Stimulated activated CD8-positive, alpha-beta memory T cell treated with anti-CD3 and anti-CD28 coated beads, Interleukin-2, amount 100 ng/mL, for 1 hour (primary cell): ENCODE measurements at places on chromosomes 3 and 15.

- DNase-seq = no peak
Measured at GRCh38 chr3:175392653-175393052, 533.5 kb downstream of the NAALADL2 start.

- no peak for DNase-seq
Measured at GRCh38 chr3:122996038-122996580, 31.5 kb downstream of the SEMA5B start.

- no peak for DNase-seq
Measured at GRCh38 chr3:17645074-17645698, 97.2 kb downstream of the TBC1D5 start.

GRCh38 chr3:136409549-136409948 lies 159.4 kb downstream of the PCCB start:
- DNase-seq = no peak

DNA sequence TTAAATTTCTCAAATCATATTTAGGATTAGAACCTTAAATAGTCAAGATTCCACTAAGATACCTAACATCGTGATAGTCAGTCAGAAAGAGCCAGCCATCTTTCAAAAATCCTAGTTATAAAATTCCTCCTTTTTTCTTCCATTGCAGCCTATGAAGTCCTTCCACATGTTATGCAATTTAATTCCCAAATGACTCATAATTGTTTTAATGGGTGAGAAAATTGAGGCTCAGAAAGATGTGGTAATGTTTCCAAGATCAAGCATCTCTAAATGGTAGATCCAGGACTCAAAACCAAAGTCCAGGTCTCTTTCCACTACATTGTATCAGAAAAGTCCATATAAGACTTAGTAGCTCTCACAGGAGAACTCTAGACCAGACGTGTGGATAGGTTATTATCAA lies 9.5 kb downstream of the CFAP44 start:
- DNase-seq = no peak

GRCh38 chr3:78351334-78351733 lies 1311.4 kb downstream of the ROBO2 start:
- no peak for DNase-seq

GRCh38 chr3:100254168-100254777 lies 6.5 kb upstream of the TBC1D23 start:
- DNase-seq = no peak

DNA sequence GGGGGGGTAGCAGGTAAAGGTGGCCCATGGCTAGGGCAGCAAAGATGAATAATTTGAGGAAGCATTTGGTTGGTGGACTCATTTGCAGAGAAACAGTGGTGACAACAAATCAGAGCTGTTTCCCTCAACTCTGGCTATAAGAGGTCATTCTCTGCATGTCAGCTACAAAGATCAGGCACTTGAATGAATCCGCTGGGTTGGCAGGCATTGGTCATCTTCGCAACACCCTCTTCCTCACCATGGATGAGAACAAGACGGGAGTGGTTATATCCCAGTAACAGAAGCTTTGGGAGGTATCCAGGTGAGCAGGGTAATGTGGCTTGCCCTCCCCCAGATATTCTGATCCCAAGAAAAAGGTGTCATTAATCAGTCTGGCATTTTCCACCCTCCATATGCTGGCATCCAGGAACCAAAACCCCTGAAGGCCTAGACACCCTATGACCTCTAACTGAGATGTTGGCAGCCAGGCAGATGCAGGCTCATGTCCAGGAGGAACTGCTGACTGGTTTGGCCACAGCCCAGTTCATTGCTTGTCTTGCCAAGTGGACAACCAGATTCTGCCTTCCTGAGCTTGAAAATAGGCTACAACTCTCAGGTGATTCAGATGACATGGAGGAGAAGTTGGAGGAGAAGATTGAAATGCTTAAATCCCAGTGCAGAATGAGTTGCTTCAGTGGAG lies 108.9 kb upstream of the TRIM42 start:
- no peak for DNase-seq

GRCh38 chr3:102235679-102236078 lies 199.1 kb upstream of the ZPLD1 start:
- DNase-seq = no peak

DNA sequence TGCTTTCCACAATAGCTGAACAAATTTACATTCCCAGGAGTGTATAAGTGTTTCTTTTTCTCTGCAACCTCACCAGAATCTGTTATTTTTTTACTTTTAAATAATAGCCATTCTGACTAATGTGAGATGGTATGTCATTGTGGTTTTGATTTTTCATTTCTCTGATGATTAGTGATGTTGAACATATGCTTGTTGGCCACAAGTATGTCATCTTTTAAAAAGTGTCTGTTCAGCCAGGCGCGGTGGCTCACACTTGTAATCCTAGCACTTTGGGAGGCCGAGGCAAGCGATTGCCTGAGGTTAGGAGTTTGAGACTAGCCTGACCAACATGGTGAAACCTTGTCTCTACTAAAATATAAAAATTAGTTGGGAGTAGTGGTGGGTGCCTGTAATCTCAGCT lies 619.3 kb downstream of the SI start:
- DNase-seq = no peak

GRCh38 chr3:184029443-184029842 lies 2.1 kb upstream of the HTR3D start:
- DNase-seq = no peak

- DNase-seq = no peak
Measured at GRCh38 chr3:128152419-128153155, 694 bp upstream of the EEFSEC start.

DNA sequence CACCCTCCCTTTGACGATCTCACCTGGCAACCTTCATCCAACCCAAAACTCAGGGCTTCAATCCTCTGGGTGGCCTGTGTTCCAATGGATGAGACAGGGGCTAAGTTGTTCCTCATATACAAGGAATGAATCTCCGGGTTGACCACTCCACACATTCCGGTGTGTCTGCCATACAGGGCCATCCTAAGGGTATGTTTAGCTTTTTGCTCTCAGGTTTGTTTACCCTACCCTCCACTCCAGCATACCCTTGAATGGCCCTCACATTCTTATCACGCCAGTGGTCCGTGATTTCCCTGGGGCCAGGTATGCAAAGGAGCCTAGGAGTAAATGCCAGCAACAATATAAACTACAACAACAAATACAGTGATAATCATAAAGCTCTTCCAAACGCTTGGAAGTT lies 45.7 kb upstream of the VGLL3 start:
- DNase-seq = no peak

- DNase-seq = no peak
Measured at GRCh38 chr3:76661527-76662250, 378.2 kb upstream of the ROBO2 start.

DNA sequence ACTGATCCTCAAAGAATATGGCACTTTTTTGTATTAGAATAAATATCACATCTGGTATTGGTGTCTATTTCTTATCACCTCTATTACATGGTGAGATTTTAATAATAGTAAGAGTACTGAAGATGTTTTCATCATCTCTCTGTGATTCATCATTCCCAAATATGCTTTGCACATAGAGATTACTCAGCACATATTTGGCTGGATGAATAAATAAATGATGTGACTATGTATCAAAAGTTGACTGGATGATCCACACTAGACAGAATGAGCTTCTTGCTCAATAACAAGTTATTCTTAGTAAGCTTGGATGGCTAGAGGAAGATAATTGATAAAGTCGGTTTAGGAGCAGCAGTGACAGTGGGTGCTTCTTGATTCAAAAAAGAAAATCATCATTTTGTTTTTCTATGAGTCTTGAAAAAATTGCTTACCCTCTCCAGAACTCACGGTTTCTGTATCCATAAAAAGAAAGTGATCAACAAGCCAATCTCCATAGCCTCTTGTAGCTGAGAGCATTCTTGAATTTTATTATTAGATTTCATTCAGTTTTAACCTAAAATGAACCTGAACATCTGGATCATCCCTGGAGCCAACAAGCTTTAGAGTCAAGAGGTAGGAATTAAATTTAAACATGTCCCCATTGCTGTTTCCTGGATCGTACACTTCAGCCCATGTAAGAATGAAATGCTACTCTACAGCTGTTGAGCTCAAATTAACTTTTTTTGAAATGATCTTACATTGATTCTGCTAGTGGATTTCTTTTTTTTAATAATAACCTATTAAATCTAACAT lies 104.8 kb upstream of the OSTN start:
- DNase-seq = no peak

DNA sequence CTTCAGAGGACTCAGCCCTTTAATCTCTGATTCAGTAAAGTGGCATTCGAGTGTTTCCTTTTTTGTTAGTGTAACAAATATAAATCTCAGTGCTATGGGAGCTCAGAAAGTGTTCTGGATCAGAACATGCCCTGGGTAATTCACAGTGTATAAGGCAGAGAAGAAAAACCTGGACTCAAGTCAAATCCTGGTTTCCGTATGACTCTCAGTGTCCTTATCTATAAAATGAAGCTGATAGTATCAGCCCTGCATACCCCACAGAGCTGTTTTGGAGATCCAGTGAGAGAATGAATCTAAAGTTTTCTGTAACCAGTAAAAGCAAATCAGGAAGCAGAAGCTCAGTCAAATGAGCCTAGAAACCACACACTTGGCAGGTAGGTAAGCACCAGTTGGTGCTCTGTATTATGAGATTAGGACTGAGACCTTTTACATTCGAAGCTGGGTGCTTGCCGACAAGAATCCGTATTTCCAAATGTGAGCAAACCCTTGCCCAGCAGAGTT lies 67.2 kb downstream of the IL1RAP start:
- no peak for DNase-seq

DNA sequence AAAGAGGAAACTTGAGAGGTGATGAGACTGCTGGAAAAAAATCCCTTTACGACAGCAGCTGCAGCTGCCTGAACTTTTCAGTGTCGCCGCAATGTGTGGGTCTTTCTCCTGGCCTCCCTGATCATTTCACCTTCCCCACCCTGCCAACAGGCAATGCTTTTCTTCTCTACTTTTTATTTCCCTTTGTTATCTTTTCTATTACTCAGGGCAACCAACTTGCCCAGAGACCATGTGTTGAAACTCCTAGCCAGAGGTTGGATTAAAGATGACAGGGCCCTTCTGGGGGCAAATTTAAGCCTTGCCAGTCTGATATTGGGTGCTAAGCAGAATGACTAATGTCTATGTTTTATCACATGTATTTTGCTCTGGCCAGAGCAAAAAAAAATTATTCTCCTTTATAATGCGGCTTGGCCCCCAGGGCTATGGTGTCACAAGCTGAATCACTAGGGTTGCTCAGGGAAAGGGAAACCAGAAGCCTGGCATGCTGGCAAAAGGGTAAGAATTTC lies 51.5 kb upstream of the CFAP20DC start:
- DNase-seq = no peak

- no peak for DNase-seq
Measured at GRCh38 chr3:139944256-139944910, 9.4 kb downstream of the CLSTN2 start.

- DNase-seq = no peak
Measured at GRCh38 chr15:52540374-52541012, 11.8 kb upstream of the MYO5A start.

DNA sequence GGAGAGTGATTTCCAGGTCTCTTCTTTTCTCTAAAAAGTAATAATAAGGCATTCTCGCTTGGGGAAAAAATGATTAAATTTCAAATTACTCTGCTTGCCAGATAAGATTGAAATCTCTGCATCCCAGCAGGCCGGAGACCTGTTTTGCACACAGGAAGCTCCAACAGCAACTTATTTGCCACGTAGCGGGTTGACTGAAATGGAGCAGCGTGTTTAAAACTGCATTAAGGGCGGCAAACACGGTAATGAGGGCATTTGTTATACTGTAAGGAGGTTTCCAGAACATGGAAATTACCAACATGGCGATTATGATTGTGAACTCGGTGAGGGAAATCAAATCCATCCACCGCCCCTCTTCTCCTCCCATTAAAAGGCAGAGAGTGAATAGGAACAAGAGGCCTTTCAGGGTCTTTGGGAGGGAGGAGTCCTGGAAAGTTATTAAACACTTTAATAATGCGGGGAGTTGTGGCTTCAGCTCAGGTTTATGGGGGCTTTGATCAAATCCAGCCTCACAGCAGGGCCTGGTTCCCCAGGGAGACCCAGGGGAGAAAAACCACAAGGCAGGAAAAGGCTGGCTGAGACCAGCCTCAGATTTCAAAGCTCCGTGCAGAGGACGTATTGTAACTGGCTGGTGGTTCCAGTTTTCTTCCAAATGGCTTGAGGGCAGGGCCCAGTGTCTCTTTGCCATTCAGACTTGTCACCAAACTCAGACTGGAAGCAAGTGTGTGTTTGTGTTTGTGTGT lies 242.3 kb downstream of the TLE3 start:
- DNase-seq = no peak

- DNase-seq = no peak
Measured at GRCh38 chr15:70098461-70099166, 897 bp upstream of the TLE3 start.

GRCh38 chr15:39054128-39054732 lies 489.6 kb upstream of the RASGRP1 start:
- DNase-seq = no peak

- DNase-seq = no peak
Measured at GRCh38 chr3:23952646-23953045, 7.6 kb downstream of the NR1D2 start.

- DNase-seq = no peak
Measured at GRCh38 chr3:182455011-182455410, 338.3 kb upstream of the ATP11B start.

GRCh38 chr3:108401836-108402235 lies 105.5 kb downstream of the HHLA2 start:
- no peak for DNase-seq

DNA sequence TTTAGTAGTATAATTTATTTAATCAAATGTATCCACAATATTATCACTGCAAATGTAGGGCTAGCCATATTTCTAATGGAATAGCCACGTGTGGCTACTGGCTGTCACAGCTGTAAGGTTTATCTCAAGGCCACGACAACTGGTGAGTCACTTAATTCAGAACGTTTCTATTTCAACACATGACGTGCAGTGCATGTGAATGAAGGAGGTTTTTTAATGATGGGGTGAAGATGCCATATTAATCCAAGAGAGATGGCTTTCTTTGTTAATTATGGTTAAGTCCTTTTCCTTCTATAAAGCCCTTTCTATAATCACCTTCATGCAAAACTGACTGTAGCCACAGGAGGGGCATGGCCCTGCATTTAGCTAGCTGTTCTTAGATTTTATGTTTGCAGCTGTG lies 212.0 kb downstream of the FEZF2 start:
- DNase-seq = no peak

- no peak for DNase-seq
Measured at GRCh38 chr3:137642831-137643230, 121.3 kb upstream of the SOX14 start.

- no peak for DNase-seq
Measured at GRCh38 chr3:171690281-171690680, 120.0 kb downstream of the PLD1 start.

DNA sequence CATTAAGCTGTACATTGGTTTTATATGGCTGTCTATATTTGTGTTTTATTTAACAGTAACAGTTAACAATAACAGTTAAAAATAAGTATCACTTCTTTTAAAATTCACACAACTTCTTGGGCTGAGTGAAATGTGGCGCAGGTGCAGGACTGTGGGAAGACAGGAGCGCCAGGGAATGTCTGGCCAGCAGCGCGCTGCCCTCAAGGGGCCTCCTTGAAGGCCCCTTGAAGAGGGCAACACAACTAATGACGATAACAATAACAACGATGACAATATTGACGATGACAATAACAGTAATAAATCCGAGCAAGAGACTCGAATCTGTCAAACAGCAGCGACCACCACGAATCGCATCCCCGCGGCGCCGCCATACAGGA lies 411 bp upstream of the PPP2R3A start:
- DNase-seq = no peak
